ENCODE measurements at places on chromosomes 7 and 10. TPM values are rescaled to one million over a fixed set of nuclear protein-coding genes. Genes with fewer than 3 reads are reported as not detected.

DNA sequence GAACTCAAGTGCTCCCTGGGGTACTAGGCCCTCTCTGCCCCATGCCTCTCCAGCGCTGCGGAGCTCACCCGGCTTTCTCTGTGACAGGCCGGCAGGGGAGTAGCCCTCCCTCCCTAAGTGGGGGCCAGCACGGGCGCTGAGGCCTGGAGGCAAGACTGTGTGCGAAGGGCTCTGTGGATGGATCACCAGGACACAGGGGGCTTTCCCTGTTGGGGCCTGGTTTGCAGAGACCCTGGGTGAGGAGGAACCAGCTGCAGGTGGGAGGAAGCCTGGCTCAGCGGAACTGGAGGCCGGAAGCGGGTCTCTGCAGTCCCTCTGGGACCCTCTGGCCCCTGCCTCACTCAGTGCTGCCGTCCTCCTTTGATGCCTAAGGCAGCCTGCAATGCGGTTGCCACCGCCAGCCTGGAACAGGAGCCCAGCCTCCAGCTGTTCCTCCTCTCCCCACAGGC, 106.0 kb downstream of the CYTH3 start:
- DNase-seq = no peak
- H3K36me3 ChIP-seq = peaks cover 14% of the 10 kb centered on the region
- peak overlapping the region; percentile 78 for H3K27ac ChIP-seq
- no peak overlapping the region for H3K4me3 ChIP-seq

GRCh38 chr7:1087465-1087814, 473 bp upstream of the GPER1 start:
- H3K4me1 ChIP-seq = peaks cover 20% of the 10 kb centered on the region
- no peaks in the 10 kb centered on the region for H3K27me3 ChIP-seq
- H3K36me3 ChIP-seq = peaks cover 15% of the 10 kb centered on the region
- peak overlapping the region; percentile 63 for H3K4me3 ChIP-seq
- H3K27ac ChIP-seq = no peak overlapping the region

Gene ATAD1
- 115 TPM for total RNA-seq

Gene PIP
- total RNA-seq = not detected

DNA sequence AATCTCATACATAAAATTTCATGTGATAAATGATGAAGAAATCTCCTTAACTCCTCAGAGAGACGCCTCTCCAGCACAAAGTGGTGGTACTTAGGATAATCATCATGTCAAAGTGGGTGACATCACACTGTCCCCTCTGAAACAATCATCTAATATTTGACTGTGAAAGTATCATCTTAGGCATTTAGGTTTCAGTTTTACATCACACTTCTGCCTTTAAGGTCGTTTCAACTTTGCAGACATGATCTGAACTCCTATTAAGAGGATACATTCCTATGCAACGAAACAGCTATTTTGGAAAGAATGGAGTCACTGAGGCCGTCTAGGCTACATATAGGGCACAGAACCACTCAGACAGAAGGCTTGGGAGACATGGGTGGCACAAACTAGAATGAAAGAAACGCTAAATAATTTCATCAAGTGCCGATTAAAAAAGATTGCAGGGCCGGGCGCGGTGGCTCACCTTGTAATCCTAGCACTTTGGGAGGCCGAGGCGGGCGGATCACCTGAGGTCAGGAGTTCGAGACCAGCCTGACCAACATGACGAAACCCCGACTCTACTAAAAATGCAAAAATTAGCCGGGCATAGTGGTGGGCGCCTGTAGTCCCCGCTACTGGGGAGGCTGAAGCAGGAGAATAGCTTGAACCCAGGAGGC, 2.0 kb downstream of the VOPP1 start:
- no peaks in the 10 kb centered on the region for H3K36me3 ChIP-seq
- H3K27me3 ChIP-seq = no peaks in the 10 kb centered on the region
- H3K4me1 ChIP-seq = peaks cover 49% of the 10 kb centered on the region
- DNase-seq = no peak

- no peak overlapping the region for H3K4me3 ChIP-seq
- no peak for DNase-seq
- H3K4me1 ChIP-seq = peaks cover 96% of the 10 kb centered on the region
- H3K27me3 ChIP-seq = no peaks in the 10 kb centered on the region
- H3K27ac ChIP-seq = peak overlapping the region; percentile 86
Measured at GRCh38 chr10:95277201-95277570, 13.6 kb downstream of the PDLIM1 start.

- peaks cover 81% of the 10 kb centered on the region for H3K4me1 ChIP-seq
- H3K4me3 ChIP-seq = no peak overlapping the region
- H3K27me3 ChIP-seq = no peaks in the 10 kb centered on the region
- H3K27ac ChIP-seq = peak overlapping the region; percentile 26
- no peak for DNase-seq
- H3K36me3 ChIP-seq = no peaks in the 10 kb centered on the region
Measured at GRCh38 chr7:151726652-151727578, 150.0 kb downstream of the PRKAG2 start.

- peaks cover 6% of the 10 kb centered on the region for H3K4me1 ChIP-seq
- H3K36me3 ChIP-seq = peaks cover 99% of the 10 kb centered on the region
- no peak for DNase-seq
- H3K27ac ChIP-seq = no peak overlapping the region
- no peak overlapping the region for H3K4me3 ChIP-seq
- H3K27me3 ChIP-seq = no peaks in the 10 kb centered on the region
Measured at GRCh38 chr10:3162533-3162932, 10.0 kb downstream of the PITRM1 start.

Gene ZNF485
- 1.1 TPM for total RNA-seq

Gene PCLO
- total RNA-seq = 2.4 TPM

Gene CTTNBP2
- 1.1 TPM for total RNA-seq

DNA sequence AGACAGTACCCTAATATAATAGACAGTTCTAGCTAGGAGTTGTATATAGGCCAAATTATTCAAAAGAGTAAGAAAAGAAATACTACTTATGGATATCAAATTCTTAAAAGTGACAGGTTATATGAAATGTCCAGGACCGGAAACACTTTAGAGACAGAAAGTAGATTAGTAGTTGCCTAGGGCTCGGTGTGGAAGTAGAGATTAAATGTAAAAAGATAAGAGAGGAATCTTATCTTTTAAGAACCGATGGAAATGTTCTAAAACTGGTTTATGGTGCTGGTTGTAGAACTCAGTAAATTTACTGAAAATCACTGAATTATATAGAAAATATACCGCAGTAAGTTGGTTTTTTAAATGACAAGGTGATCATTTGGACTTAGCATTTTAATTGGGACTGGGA, 147.5 kb upstream of the ASAH2 start:
- DNase-seq = no peak
- H3K4me1 ChIP-seq = peaks cover 12% of the 10 kb centered on the region
- H3K27ac ChIP-seq = no peak overlapping the region
- H3K27me3 ChIP-seq = no peaks in the 10 kb centered on the region

GRCh38 chr7:155527664-155528063, 18.7 kb downstream of the CNPY1 start:
- no peak overlapping the region for H3K27ac ChIP-seq
- H3K27me3 ChIP-seq = peaks cover 75% of the 10 kb centered on the region
- peaks cover 1% of the 10 kb centered on the region for H3K4me1 ChIP-seq
- no peak for DNase-seq
- H3K4me3 ChIP-seq = no peak overlapping the region

DNA sequence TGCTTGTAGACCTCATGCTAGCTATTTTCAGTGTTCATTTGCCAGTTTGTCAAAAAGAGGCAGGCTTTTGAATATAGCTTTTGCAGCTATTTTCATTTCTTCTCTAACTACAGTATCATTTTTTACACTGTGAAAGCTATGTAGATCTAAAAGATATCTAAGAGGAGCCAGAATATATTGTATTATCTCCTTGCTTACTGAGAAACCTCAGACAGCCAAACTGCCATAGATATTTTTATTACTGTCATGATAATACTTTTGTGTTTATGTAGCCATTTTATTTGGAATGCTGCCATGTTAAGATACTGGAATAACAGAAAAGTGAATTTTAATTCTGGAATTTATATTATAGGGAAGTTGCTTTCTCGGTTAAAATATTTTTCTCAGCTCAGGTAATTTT, 37.2 kb downstream of the ANKIB1 start:
- no peak overlapping the region for H3K27ac ChIP-seq
- H3K27me3 ChIP-seq = no peaks in the 10 kb centered on the region
- H3K4me1 ChIP-seq = peaks cover 20% of the 10 kb centered on the region
- no peak for DNase-seq
- H3K4me3 ChIP-seq = no peak overlapping the region
- no peaks in the 10 kb centered on the region for H3K36me3 ChIP-seq

Gene GIMAP2
- 2.1 TPM for total RNA-seq

Gene IL6
- 2.4 TPM for total RNA-seq

DNA sequence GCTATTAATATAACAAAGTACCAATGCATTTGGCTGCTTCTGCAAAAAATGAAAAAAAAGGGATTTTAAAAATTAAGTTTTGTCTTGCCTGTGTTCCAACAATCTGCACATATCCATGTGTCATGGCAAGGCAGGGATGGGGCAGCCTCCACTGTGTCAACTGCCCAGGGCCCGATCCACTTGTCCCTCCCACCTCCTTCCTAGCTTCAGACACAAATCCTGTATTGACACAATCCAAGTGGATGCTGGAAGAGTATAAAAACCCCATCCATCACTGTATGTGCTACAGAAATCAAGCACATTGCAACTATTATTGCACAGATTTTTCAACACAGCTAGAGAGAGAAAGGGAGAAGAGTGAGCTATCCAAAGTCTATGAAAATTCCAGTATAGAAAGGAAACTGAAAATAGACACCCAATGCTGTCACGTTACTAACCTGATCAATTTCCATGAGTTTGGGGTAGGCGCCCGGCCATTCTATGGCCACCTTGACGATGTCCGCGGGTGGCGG, 106.4 kb downstream of the ELMO1 start:
- H3K4me1 ChIP-seq = peaks cover 22% of the 10 kb centered on the region

DNA sequence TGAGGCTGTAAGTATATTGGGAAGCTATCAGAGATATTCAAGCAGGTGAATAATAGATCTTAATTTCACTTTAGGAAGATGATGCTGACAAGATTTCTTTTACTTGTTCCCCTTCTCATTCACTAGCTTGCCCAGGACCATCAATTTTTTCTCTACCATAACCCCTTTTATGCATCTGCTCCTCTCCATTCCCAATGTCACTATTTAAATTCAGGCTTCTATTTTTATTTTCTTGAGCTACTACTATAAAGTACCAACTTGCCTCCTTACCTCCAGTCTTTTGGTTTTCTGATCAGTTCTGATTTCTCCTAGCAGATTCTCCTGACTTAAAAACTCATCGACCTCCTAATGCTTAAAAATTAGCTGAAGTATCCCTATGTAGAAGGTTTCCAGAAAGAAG, 97.7 kb upstream of the SMIM30 start:
- no peak overlapping the region for H3K27ac ChIP-seq
- no peaks in the 10 kb centered on the region for H3K27me3 ChIP-seq
- no peaks in the 10 kb centered on the region for H3K4me1 ChIP-seq
- no peaks in the 10 kb centered on the region for H3K36me3 ChIP-seq
- no peak for DNase-seq

DNA sequence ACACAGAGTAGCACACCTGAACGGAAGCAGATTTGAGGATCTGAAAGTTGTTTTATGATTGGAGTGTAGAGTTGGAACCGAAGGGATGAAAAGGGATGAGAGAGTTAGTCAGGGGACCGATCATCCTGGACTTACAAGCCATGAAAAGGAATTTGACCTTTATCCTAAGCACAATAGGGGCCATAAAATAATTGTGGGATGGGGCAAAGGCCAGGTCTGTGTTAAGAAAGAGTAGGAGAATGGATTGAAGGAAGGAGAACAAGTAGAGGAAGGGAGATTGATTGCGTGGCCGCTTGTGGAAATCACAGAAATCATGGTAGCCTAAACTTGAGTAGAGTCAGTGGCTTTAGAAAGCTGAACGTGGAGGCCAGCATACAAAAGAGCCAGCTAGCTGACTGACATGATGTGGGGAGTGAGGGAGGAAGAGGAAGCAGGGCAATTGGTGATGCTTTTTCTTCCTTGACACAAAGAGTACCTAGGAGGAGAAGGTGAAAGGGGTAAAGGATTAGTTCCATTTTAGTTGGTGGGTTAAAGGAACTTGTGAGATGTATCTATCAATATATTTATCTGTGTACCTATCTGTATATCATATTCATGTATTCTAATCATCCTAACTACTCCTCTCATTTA, 67.1 kb upstream of the RPA3 start:
- H3K4me1 ChIP-seq = no peaks in the 10 kb centered on the region
- H3K36me3 ChIP-seq = no peaks in the 10 kb centered on the region
- no peaks in the 10 kb centered on the region for H3K27me3 ChIP-seq
- H3K27ac ChIP-seq = no peak overlapping the region

Gene FAM221A
- total RNA-seq = 4.5 TPM

Gene CRPPA
- 8.1 TPM for total RNA-seq

Gene TMEM139
- total RNA-seq = 11.5 TPM

- H3K4me1 ChIP-seq = no peaks in the 10 kb centered on the region
- no peak overlapping the region for H3K27ac ChIP-seq
- no peak overlapping the region for H3K4me3 ChIP-seq
Measured at GRCh38 chr7:36512616-36513015, 123.0 kb downstream of the ANLN start.

Gene TBXAS1
- 2.0 TPM for total RNA-seq

- DNase-seq = no peak
- H3K4me3 ChIP-seq = no peak overlapping the region
Measured at GRCh38 chr7:81236560-81236959, 317.7 kb upstream of the SEMA3C start.

DNA sequence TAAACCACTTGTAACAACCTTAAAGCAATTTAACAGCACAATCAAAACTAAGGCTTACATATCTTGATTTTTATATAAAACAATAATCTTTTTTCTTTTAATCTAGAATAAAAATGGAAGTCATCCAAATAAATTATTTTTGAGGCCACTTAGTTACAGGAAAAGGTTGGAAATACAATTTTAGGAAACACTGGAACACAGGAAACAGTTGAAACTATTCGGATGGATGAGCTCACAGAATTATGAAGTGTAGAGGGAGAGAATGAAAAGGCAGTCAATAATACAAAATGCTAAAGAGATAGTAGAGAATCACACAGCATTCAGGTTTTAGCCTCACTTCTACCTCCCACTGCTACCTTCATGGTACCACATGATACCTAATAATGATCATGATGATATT, 124.2 kb downstream of the SEMA3D start:
- no peaks in the 10 kb centered on the region for H3K27me3 ChIP-seq
- no peak for DNase-seq

DNA sequence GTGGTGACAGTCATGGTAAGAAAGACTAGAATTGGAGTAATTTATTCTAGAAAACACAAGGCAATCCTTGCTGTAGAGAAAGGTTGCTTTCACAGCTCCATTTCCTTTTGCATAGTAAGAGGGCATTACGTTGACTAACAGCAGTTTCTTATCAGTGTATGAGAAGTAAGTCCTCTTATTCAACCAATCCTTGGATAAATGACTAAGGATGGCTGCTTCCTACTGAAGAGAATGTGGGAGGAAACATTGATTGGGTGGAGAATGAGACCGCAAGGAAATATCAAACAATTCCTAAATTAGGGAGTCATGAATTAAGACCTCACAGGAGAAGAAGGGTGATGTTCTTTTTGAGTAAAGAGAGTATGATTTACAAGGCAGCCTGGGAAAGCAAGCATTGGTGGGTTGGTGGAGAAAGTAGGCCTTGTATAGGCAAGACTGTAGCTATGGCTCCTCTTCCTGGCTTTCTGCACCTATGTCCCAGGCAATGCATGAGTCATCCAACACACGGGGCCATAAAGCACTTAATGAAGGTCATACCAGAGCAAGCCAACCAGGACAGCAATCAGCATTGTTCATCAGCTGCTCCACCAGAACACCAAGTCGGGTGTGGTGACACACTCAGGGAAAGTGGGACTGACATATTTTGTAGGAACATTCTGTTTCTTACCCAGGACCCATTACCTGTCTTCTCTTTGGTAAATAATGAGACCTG, 5.6 kb downstream of the MGAM start:
- DNase-seq = no peak
- no peaks in the 10 kb centered on the region for H3K4me1 ChIP-seq
- H3K27me3 ChIP-seq = no peaks in the 10 kb centered on the region
- H3K36me3 ChIP-seq = no peaks in the 10 kb centered on the region
- no peak overlapping the region for H3K27ac ChIP-seq

All from heart right ventricle (tissue), 16 donors.